ENCODE measurements at places on chromosomes 12 and 14.
A peak's percentile ranks its signal among the peaks of the same experiment; 100 is the strongest.

DNA sequence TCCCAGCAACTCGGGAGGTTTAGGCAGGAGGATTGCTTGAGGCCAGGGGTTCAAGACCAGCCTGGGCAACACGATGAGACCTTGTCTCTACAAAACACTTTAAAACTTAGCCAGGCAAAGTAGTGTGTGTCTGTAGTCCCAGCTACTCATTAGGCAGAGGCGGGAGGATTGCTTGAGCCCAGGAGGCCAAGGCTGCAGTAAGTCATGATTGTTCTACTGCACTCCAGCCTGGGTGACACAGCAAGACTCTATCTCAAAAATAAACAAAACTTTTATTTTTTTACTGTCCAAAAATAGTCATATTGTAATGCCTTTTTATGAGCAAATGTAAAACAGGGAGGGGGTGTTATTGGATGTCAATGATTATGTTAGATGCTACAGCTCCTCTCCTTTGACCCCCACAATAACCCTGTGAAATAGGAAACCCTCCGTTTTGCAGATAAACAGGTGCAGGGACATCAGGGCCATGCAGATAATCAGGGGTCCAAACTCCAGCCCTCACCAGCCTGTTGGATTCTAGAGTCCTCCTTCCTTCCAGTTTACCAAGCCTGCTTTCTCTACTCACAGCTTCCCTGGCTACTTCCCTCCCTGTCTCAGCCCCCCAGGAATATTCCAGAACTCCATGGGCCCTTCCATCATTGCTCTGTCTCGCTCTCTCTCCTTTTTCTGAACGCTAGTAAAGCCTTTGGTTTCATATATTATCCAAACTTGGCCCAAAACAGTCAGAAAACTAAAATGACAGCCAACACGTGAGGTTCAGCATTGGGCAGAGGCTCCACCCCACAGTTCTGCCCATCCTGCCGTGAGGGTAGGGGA is 5.9 kb upstream of the FBLN5 start:
- DNase-seq: no peak
- H3K4me1 ChIP-seq: peaks cover 3% of the 10 kb centered on the region
- no peak overlapping the region for H3K4me3 ChIP-seq
- no peak overlapping the region for H3K27ac ChIP-seq
- H3K36me3 ChIP-seq: no peaks in the 10 kb centered on the region

DNA sequence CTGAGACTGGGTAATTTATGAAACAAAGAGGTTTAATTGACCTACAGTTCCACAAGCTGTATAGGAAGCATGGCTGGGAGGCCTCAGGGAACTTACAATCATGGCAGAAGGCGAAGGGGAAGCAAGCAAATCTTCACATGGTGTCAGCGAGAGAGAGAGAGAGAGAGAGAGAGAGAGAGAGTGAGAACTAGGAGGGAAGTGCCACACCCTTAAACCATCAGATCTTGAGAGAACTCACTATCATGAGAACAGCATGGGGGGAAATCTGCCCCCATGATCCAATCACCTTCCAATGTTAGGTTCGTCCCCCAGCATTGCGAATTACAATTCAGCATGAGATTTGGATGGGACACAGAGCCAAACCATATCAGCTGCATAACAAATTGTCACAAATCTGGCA is 96.7 kb downstream of the CHST11 start:
- DNase-seq: no peak
- H3K27me3 ChIP-seq: no peaks in the 10 kb centered on the region
- no peak overlapping the region for H3K4me3 ChIP-seq
- no peaks in the 10 kb centered on the region for H3K36me3 ChIP-seq

GRCh38 chr12:122738571-122738970 is 7.9 kb upstream of the HCAR1 start:
- H3K4me3 ChIP-seq: no peak overlapping the region
- H3K4me1 ChIP-seq: no peaks in the 10 kb centered on the region
- H3K27me3 ChIP-seq: no peaks in the 10 kb centered on the region

DNA sequence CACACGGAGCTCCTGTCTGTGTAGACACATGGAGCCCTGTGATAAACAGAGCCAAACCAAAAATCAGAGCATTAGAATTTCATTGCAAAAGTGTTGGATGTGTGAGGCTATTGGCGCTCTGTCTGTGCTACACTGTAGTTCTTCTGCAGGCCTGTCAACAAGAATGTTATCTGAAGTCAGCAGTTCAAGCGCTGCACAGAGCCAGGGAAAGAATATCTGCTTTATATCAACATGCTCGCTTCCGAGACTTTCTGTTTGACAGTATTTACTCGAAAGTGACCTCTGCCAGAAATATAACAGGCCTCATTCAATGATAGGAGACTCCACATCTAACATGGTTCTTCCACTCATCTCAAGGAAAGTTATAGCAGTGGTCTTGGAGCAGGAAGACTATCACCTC is 118.3 kb downstream of the CCER1 start:
- no peaks in the 10 kb centered on the region for H3K4me1 ChIP-seq
- H3K4me3 ChIP-seq: no peak overlapping the region
- H3K36me3 ChIP-seq: no peaks in the 10 kb centered on the region
- no peak overlapping the region for H3K27ac ChIP-seq
- H3K27me3 ChIP-seq: no peaks in the 10 kb centered on the region

DNA sequence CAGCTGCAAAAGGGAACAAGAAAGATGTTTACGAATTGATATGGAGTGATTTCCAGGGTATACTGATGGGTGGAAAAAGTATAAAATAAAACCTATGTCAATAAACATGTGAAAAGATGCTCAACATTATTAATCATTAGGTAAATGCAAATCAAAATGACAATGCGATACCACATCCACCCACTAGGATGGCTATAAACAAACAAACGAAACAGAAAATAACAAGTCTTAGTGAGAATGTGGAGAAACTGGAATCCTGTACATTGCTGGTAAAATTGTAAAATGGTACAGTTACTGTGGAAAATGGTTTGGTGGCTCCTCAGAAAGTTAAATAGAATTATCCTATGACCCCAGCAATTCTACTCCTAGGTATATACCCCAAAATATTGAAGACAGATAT is 9.5 kb upstream of the BEST3 start:
- no peaks in the 10 kb centered on the region for H3K27me3 ChIP-seq
- no peak overlapping the region for H3K4me3 ChIP-seq
- no peaks in the 10 kb centered on the region for H3K36me3 ChIP-seq
- DNase-seq: no peak

- no peak overlapping the region for H3K27ac ChIP-seq
- H3K36me3 ChIP-seq: no peaks in the 10 kb centered on the region
- H3K4me3 ChIP-seq: no peak overlapping the region
- H3K27me3 ChIP-seq: no peaks in the 10 kb centered on the region
- no peaks in the 10 kb centered on the region for H3K4me1 ChIP-seq
- DNase-seq: no peak
Observed at GRCh38 chr14:49977126-49977841, 84.4 kb downstream of the ARF6 start.

- no peaks in the 10 kb centered on the region for H3K27me3 ChIP-seq
- peaks cover 3% of the 10 kb centered on the region for H3K36me3 ChIP-seq
- H3K4me3 ChIP-seq: no peak overlapping the region
- no peak for DNase-seq
- H3K4me1 ChIP-seq: peaks cover 12% of the 10 kb centered on the region
Observed at GRCh38 chr12:71602761-71603577, 60.7 kb downstream of the ZFC3H1 start.

- H3K36me3 ChIP-seq: no peaks in the 10 kb centered on the region
- no peaks in the 10 kb centered on the region for H3K27me3 ChIP-seq
- DNase-seq: peak; percentile 73
- no peak overlapping the region for H3K4me3 ChIP-seq
- no peaks in the 10 kb centered on the region for H3K4me1 ChIP-seq
Observed at GRCh38 chr12:30989754-30990153, 63.2 kb downstream of the TSPAN11 start.

GRCh38 chr12:107488666-107489065 is 196.9 kb upstream of the PWP1 start:
- no peaks in the 10 kb centered on the region for H3K4me1 ChIP-seq
- H3K4me3 ChIP-seq: no peak overlapping the region
- no peak for DNase-seq
- H3K27me3 ChIP-seq: no peaks in the 10 kb centered on the region

DNA sequence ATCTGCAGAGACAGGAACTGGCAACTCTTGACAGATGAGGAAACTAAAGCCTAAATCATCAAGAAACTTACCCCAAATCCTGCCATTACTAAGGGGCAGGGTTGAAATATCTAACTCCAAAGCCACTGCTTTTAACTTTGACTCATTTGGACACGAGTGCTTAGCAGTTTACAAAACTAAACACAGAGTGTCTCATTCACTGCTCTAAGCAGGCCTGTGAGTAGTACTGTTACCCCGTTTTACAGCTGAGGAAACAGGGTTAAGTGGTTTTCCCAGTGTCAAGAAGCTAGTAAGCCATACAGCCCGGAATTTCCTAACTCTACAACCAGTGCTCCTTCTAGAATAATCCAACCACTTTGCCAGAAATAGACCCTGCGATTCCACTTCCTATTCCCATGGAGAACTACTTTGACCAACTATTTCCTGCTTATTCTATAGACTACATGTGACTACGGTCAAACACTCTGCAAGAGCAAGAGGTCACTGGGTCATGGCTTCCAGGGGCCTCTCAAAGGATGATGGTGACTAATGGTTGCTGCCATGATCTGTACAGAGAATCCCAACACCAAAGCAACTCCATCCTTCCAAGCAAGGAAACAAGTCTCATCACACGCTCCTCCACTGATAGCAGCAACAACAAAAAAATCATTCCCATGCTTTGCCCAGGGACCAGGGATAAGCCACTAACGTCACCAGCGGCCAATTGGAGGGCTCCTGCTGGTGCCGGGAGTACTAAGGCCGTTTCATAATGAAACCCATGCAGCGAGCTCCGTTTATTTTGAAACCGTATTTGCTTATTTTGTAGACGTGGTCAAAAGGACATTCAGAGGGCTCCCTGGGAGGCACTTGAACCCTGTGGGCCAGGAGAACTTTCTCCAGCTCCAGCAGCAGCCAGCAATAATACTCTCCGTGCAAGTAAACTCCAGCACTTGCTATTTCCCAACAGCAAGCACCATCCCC is 56.3 kb downstream of the NUAK1 start:
- H3K4me1 ChIP-seq: peaks cover 11% of the 10 kb centered on the region
- no peak overlapping the region for H3K27ac ChIP-seq
- no peaks in the 10 kb centered on the region for H3K27me3 ChIP-seq
- H3K4me3 ChIP-seq: no peak overlapping the region

GRCh38 chr12:82817368-82817767 is 130.7 kb downstream of the TMTC2 start:
- no peak overlapping the region for H3K27ac ChIP-seq
- no peaks in the 10 kb centered on the region for H3K27me3 ChIP-seq
- H3K4me1 ChIP-seq: peaks cover 8% of the 10 kb centered on the region
- H3K36me3 ChIP-seq: no peaks in the 10 kb centered on the region
- DNase-seq: no peak
- no peak overlapping the region for H3K4me3 ChIP-seq

DNA sequence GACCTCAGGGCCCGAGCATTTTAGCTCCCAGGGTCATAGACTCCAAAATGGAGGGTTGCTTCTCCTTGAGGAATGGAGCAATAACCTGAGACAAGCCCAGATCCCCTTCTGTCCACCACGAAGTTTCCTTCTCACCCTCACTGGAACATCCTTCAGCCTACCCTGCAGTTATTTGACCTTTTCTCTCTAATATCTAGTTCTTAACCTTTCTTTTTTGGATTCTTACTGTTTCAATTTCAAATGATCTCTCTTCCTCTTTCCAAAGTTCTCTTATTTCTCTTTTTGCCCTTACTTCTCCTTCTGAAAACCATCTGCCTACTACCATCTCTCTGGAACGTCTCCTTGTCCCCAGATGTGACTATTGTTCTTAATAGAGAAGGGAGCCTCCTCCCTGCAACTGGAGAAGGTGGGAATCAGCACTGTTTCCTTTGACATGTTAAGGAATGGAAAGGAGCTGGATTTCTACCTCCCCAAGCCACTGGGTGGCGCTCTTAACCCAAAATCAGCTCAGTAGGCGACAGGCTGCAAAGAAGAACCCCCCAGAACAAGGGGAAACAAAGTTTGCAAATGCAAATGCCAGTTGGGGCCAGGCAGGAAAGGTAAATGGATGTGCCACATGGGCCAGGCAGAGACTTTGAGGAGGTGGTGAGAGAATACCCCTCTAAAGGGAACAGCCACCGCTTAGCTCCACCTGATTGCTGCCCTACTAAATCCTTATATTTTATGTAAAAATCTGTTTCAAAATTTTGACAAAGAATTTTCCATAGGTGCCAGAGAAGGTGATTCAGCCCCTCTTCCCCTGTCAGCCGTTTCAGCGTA is 22.4 kb upstream of the PDE1B start:
- H3K27me3 ChIP-seq: peaks cover under 1% of the 10 kb centered on the region
- no peak overlapping the region for H3K27ac ChIP-seq
- H3K4me3 ChIP-seq: no peak overlapping the region
- DNase-seq: peak; percentile 93
- H3K36me3 ChIP-seq: no peaks in the 10 kb centered on the region
- H3K4me1 ChIP-seq: peaks cover 6% of the 10 kb centered on the region

- no peak overlapping the region for H3K4me3 ChIP-seq
- H3K27ac ChIP-seq: no peak overlapping the region
- peaks cover 23% of the 10 kb centered on the region for H3K4me1 ChIP-seq
- H3K27me3 ChIP-seq: peaks cover 21% of the 10 kb centered on the region
- H3K36me3 ChIP-seq: no peaks in the 10 kb centered on the region
- no peak for DNase-seq
Observed at GRCh38 chr12:57898308-57898970, 42.9 kb upstream of the ATP23 start.

DNA sequence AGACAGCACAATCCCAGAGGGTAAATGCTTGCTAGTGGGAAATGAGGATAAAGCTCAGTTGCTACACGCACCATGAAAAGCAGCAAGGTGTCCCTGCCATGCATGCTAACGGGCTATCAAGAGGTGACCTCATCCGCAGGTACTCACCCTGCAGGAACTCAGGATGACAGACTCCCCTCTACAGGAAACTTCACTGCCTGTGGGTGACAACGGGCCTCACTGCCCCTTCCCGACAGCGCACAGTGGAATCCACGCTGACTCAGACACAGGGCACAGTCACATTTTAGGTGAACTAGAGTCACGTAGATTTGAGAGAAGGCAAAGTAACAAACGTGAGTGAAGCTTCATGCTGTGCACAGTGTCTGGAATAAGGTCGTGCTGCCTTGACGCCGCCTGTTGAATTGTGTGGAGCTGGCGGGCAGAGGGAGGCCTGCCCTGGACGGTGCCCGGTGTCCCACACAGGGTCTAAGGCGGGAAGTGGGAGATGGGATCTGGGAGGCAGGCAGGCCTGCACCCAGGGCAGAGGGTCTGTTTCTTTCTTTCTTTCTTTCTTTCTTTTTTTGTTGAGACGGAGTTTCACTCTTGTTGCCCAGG is 331.8 kb downstream of the TMEM132D start:
- H3K4me1 ChIP-seq: no peaks in the 10 kb centered on the region
- no peak for DNase-seq
- no peaks in the 10 kb centered on the region for H3K36me3 ChIP-seq
- no peak overlapping the region for H3K4me3 ChIP-seq

GRCh38 chr12:49869816-49870500 is 27.1 kb upstream of the BCDIN3D start:
- DNase-seq: no peak
- no peaks in the 10 kb centered on the region for H3K4me1 ChIP-seq
- no peaks in the 10 kb centered on the region for H3K36me3 ChIP-seq

- H3K4me3 ChIP-seq: peak within 1 kb of the TSS; percentile 61
- peaks cover 50% of the 10 kb centered on the region for H3K4me1 ChIP-seq
- no peak within 1 kb of the TSS for H3K27ac ChIP-seq
- peaks cover 99% of the 10 kb centered on the region for H3K27me3 ChIP-seq
Observed at GRCh38 chr14:37594971-37595808, at the start of the genes FOXA1 and TTC6. FOXA1 (minus strand) TSS chr14:37595249; CDS start chr14:37594972, 277 bp downstream. TTC6 (plus strand) TSS chr14:37595629; CDS start chr14:37622065, 26,436 bp downstream.

All from GM23338 (cell line).